ENCODE measurements at places on chromosomes 4 and X. TPM values are rescaled to one million over a fixed set of nuclear protein-coding genes. Genes with fewer than 3 reads are reported as not detected.

DNA sequence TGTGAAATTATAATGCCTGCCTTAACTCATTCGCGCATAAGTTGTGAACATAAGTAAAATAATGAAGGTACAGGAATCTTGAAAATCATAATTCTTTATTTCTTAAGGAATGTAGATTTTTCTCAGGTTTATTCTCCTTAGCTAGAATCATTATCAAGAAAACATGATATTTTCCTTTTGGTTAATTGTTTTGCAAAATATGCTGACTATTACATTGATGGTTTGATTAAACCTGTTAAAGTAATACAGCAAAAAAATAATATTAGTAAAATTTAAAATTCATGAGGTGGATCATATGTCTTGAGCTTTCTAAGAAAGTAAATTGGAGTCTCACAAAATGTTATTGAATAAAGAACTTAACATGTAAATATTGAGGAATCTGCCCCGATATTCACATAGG, 178.7 kb upstream of the TRAM1L1 start:
- DNase-seq = no peak

DNA sequence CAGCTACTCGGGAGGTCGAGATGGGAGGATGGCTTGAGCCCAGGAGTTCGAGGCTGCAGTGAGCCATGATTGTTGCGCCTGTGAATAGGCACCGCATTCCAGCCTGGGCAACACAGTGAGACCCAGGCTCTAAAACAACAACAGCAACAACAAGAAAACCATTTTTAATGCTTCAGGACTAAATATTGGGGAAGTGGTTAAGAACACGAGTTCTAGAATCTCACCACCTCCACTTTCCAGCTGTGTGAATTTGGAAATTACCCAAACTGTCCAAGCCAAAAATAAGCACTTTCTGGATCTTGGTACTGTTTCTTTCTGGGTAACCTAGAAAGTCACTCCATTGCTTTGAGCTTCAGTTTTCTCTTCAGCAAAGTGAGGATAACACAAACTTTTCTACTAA, 63.2 kb downstream of the ADGRG2 start:
- no peak for DNase-seq

GRCh38 chr4:15682242-15683142, 865 bp downstream of the FAM200B start:
- no peak for DNase-seq

DNA sequence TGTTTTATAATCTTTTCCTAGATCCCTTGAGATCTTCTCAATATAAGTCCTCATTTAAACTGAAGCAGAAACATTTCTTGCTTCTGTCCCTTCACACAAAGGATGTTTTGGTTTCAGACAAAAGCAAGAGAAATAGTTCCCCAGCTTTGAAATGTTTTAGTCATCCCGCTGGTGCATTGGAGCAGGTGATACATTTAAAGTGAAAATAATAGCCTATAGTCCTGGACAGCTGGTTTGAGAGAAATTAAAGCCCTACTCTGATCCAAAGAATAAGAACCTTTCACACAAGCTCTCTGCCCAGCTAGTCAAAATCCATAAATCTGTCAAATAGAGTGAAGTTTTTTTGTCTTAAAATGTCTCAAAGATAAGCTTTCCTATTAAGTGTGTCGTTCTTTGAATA, 79.4 kb downstream of the LUZP4 start:
- no peak for DNase-seq

DNA sequence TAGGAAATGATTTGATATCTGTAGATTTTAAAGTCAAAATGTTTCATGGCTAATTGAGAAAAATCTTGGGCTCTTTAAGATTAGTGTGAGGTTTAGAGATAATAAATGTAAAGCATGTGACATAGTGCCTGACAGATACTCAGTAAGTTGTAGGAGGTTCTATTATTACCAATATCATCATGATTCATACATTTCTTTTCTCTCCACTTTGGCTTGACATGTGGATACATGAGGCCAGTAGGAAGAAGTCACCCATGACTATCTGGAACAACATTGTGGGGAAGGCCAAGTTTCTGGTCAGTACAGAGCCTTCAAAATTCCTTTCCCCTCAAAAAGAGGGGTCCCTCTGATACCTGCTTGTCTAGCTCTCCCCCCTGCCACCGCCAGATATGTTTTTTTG, 91.2 kb upstream of the SORBS2 start:
- no peak for DNase-seq

DNA sequence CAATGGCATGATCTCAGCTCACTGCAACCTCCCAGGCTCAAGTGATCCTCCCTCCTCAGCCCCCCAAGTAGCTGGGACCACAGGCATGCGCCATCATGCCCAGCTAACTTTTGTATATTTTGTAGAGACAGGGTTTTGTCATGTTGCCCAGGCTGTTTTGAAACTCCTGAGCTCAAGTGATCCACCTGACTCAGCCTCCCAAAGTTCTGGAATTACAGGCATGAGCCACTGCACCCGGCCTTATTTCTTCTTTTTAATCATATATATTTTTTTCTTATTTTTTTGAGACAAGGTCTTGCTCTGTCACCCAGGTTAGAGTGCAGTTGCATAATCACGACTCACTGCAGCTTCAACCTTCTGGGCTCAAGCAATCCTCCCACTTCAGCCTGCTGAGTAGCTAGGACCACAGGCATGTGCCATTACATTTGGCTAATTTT, 184.0 kb downstream of the TSPAN5 start:
- DNase-seq = no peak

The CCKAR gene
- not detected for total RNA-seq

The PNMA6F gene
- total RNA-seq = not detected

The XK gene
- total RNA-seq = 1.0 TPM

The LIAS gene
- 30.5 TPM for total RNA-seq

The MAGEA10 gene
- not detected for total RNA-seq

The CCNA2 gene
- 197 TPM for total RNA-seq
